ENCODE measurements at places on chromosomes 11 and 22. TPM values are rescaled to one million over a fixed set of nuclear protein-coding genes. Genes with fewer than 3 reads are reported as not detected.

DNA sequence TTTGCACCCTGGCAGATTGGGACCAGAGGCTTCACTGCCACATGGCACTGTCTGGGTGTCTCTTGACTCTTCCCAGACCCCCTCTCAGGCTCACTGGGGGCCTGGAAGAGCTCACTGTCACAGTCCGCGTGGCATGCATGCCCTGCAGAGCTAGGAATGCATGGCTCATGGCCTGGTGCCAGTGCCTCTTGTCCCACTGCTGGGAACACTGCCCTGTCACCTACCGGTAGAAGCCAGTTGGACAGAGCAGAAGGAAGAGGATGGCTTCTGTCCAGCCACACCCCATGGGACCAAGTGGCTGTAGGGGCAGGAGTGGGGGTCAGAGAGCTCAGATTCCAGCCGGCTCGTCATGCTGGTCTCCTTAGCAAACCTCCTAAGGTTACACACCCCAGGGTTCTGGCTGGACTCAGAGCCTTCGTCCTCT lies 29.7 kb downstream of the MB start:
- no peak overlapping the region for H3K27ac ChIP-seq
- H3K4me3 ChIP-seq, result no peak overlapping the region
- no peaks in the 10 kb centered on the region for H3K36me3 ChIP-seq
- no peaks in the 10 kb centered on the region for H3K4me1 ChIP-seq
- DNase-seq, result no peak
- no peaks in the 10 kb centered on the region for H3K27me3 ChIP-seq

DNA sequence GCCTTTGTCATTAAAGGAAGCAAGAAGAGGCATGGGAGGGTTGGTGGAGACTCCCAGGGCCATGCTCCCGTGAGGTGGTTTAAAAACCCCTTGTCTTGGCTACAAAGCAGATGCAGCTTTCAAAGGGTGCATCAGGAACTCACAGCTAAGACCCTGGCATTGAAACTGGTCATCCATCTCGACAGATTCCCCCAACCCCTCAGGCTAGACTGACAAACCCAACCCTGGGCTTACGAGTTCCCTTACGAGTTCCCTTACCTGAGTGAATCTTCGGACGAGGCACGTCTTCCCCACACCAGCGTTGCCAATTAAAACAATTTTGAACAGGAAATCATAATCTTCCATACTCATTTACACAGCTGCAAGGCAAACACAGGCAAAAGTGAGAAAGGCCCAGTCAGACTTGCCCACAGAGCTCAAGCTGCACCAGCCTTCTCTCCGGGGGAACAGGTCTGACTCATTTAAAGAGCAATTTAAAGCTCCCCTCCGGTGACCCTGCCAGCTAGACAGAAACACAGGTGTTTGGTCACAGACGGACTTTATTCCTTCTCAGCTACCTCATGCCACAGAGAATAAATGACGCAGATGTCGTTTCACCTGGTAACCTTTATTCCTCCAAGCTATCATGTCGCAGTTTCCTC lies 74.6 kb downstream of the RAB30 start:
- H3K36me3 ChIP-seq, result peaks cover 1% of the 10 kb centered on the region
- peaks cover 22% of the 10 kb centered on the region for H3K4me1 ChIP-seq
- no peak overlapping the region for H3K4me3 ChIP-seq

Gene NPAS4
- polyA plus RNA-seq, result not detected

GRCh38 chr22:49466878-49467595 lies 360.6 kb downstream of the BRD1 start:
- no peaks in the 10 kb centered on the region for H3K36me3 ChIP-seq
- no peak for DNase-seq
- no peaks in the 10 kb centered on the region for H3K4me1 ChIP-seq
- H3K27me3 ChIP-seq, result no peaks in the 10 kb centered on the region
- no peak overlapping the region for H3K4me3 ChIP-seq
- no peak overlapping the region for H3K27ac ChIP-seq

DNA sequence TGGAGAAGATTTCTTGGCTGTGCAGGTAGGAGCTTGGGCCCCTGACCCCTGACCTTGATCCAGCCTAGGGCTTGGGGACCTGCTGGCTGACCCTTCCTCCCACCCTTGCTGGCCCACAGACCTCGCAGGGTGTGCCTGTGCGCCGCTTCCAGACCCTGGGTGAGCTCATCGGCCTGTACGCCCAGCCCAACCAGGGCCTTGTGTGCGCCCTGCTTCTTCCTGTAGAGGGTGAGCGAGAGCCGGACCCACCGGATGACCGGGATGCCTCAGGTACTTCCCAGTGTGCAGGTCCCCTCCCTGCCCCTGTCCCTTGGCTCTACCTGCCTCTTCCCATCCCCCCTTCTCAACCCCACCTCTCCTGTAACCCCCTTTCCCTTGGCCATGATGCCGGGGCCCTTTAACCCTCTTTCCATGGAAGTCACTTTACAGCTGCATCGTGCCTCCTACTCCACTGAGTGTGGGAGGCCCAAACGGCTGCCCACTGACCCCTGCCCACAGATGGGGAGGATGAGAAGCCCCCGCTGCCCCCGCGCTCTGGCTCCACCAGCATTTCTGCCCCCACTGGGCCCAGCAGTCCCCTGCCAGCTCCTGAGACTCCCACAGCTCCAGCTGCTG lies 3.8 kb downstream of the INPPL1 start:
- no peak overlapping the region for H3K4me3 ChIP-seq
- peaks cover 8% of the 10 kb centered on the region for H3K4me1 ChIP-seq
- H3K27me3 ChIP-seq, result no peaks in the 10 kb centered on the region
- DNase-seq, result no peak
- peaks cover 13% of the 10 kb centered on the region for H3K36me3 ChIP-seq

Data from small intestine (tissue), 16 donors.